ENCODE measurements at places on chromosomes 1 and 21. TPM values are rescaled to one million over a fixed set of nuclear protein-coding genes. Genes with fewer than 3 reads are reported as not detected.

RASSF5 gene
- 2.2 TPM for total RNA-seq

KCNJ9 gene
- not detected for total RNA-seq

OR2L5 gene
- total RNA-seq = not detected

GRCh38 chr21:44350773-44351481 is 2.5 kb upstream of the TRPM2 start:
- no peak overlapping the region for H3K4me3 ChIP-seq
- no peaks in the 10 kb centered on the region for H3K36me3 ChIP-seq
- peaks cover 69% of the 10 kb centered on the region for H3K27me3 ChIP-seq

DNA sequence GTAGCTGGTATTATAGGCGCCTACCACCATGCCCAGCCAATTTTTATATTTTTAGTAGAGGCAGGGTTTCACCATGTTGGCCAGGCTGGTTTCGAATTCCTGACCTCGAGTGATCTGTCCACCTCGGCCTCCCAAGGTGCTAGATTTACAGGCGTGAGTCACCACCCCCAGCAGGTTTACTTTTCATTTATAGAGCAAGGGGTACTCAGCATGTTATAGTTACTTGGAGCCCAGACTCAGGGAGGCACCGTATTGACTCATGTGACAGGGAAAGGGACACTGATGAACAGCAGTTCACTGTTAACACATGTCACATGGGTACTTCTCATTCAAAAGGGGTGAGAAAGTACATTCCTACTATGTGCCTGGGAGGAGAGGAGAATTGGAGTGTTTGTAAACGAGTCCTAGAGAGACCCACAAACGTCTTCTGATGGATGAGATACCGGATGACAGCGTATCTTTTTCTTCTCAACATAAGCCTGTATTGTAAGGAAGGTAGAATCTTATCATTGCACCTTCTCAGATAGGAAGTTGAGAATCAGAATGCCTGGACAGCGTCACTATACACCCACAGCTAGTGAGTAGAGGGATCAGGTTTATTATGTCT is 510.0 kb downstream of the USP25 start:
- no peak overlapping the region for H3K4me3 ChIP-seq
- H3K27me3 ChIP-seq = no peaks in the 10 kb centered on the region
- no peaks in the 10 kb centered on the region for H3K4me1 ChIP-seq
- no peak overlapping the region for H3K27ac ChIP-seq
- DNase-seq = no peak

- H3K4me1 ChIP-seq = no peaks in the 10 kb centered on the region
- H3K4me3 ChIP-seq = no peak overlapping the region
- H3K36me3 ChIP-seq = peaks cover 12% of the 10 kb centered on the region
- no peak overlapping the region for H3K27ac ChIP-seq
- no peak for DNase-seq
Observed at GRCh38 chr1:161070761-161071160, 1.1 kb upstream of the ARHGAP30 start.

- no peaks in the 10 kb centered on the region for H3K27me3 ChIP-seq
- DNase-seq = peak; percentile 47
- peaks cover 14% of the 10 kb centered on the region for H3K4me1 ChIP-seq
- H3K4me3 ChIP-seq = no peak overlapping the region
- H3K27ac ChIP-seq = peak overlapping the region; percentile 35
- H3K36me3 ChIP-seq = no peaks in the 10 kb centered on the region
Observed at GRCh38 chr21:25456672-25457071, 150.6 kb downstream of the MRPL39 start.

LCE2C gene
- not detected for total RNA-seq

- no peak for DNase-seq
- H3K36me3 ChIP-seq = no peaks in the 10 kb centered on the region
- H3K4me1 ChIP-seq = no peaks in the 10 kb centered on the region
Observed at GRCh38 chr1:234315091-234315541, 58.1 kb upstream of the COA6 start.

DNA sequence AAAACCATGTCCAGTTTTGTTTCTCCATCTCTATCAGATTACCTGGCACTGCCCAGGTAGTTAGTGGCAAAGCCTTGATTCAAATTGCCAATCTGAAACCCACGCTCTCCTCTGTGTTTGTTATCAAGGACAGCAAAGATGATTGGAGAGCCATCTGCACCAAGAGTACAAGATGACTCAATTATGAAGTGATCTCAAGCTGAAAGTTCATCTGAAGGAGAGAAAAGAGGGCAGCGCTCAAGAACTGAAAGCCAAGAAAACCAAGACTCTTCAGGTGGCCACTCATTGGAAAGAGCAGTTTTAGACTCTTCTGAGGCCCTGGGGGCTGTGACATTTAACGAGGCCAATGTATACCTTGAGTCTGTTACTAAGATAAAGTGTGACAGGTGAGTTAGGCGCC is 13.8 kb downstream of the RXRG start:
- no peak for DNase-seq
- H3K36me3 ChIP-seq = no peaks in the 10 kb centered on the region
- no peak overlapping the region for H3K4me3 ChIP-seq
- no peaks in the 10 kb centered on the region for H3K27me3 ChIP-seq
- H3K27ac ChIP-seq = no peak overlapping the region

TIE1 gene
- 13.8 TPM for total RNA-seq

- H3K27me3 ChIP-seq = no peaks in the 10 kb centered on the region
- H3K36me3 ChIP-seq = no peaks in the 10 kb centered on the region
- peaks cover 58% of the 10 kb centered on the region for H3K4me1 ChIP-seq
Observed at GRCh38 chr1:36251794-36252481, 27.7 kb downstream of the THRAP3 start.

DNA sequence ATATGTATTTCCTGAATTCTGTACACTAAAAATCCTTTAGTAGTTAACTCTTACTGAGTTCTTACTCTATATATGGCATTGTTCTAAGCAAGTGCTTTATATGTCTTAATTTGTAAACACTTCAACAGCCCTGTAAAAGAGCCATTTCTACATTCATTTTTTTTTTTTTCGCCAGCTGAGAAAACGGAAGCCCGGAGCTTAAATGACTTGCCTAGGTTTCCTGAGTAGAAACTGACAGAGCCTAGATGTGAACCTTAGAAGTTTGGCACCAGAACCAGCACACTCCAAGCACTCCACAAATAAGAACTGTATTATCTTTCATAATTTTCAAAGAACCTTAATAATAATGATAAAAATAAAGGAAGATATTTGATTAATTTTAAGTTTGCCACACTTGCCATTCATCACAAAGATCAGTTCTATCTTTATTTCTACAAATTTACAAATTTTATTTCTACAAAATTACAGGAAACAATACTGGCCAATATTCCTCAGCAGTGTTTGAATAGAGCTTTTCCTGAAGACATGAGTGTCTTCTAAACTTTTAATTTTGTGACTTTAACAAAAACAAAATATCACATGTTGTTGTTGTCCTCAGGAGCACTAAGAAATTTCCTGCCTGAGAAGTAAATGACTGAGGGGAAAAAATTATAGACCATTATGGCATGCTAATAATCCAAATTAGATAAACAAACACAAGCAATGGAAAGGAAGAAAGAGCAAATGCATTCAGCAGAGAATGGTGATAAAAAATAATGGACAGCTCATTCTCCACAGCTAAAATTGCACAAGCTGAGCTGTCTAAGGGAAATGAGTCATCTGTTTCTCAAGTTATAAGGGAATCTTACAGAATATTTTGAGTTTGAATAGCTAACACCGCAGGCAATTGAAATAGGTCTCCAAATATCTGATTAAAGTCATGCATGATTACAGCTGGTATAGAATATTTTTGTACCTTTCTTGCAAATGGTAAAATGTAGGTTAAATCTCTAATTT is 71.2 kb downstream of the DPYD start:
- H3K4me1 ChIP-seq = no peaks in the 10 kb centered on the region
- H3K27ac ChIP-seq = peak overlapping the region; percentile 43
- no peak for DNase-seq
- no peak overlapping the region for H3K4me3 ChIP-seq
- no peaks in the 10 kb centered on the region for H3K27me3 ChIP-seq

DNA sequence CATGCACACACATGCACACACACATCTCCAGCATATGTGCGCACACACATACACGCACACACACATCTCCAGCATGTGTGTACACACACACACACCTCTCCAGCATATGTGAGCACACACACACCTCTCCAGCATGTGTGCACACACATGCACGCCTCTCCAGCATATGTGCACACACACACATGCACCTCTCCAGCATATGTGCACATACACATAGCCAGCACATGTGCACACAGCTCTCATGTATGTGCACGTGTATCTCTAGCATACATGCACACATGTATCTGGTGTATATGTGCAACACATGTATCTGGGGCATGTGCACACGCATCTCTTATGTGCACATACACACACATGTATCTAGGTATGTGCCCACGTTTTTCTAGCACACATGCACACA is 57.9 kb downstream of the SLC19A1 start:
- no peak for DNase-seq
- no peaks in the 10 kb centered on the region for H3K27me3 ChIP-seq
- no peak overlapping the region for H3K4me3 ChIP-seq
- H3K36me3 ChIP-seq = peaks cover 13% of the 10 kb centered on the region
- H3K4me1 ChIP-seq = no peaks in the 10 kb centered on the region

TAGLN2 gene
- 239 TPM for total RNA-seq

GRCh38 chr1:1157426-1157913 is 16.2 kb upstream of the TTLL10 start:
- peak overlapping the region; percentile 58 for H3K4me3 ChIP-seq
- H3K27me3 ChIP-seq = no peaks in the 10 kb centered on the region

DNA sequence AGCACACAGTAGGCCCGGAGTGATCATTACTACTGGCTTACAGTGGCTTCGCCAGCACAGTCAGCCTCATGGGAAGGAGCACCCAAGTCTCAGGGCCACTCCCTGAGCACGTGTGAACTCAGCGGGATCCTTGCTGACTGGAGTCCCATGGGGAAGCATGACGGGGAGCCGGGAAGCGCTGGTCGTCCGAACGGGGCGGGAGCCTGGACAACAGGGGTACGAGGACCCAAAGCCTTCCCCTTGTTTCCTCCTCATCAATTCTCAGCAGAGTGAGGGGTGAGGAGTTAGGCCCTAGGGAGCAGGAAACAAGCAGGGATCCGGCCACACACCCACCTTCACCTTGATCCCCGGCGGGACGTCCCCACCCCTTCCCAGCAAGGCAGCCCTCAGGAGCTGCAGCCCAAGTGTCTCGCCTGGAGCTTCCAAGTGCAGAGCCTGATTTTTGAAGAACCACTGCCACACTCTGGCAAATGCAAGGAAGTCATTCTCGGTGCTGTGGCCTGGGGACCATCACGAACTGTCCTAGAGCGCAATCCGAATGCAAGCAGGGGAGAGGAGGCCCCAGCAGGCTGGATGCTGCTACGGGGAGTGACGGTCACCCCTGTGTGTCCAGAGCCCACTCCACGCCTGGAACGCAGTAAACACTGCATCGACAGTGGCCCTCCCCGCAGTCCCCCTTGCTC is 35.5 kb downstream of the TOMM20 start:
- peak overlapping the region; percentile 13 for H3K27ac ChIP-seq
- peak; percentile 40 for DNase-seq
- H3K4me1 ChIP-seq = peaks cover 12% of the 10 kb centered on the region
- H3K36me3 ChIP-seq = no peaks in the 10 kb centered on the region

GRCh38 chr1:22330760-22331119 is 120.9 kb upstream of the ZBTB40 start:
- H3K27me3 ChIP-seq = peaks cover 13% of the 10 kb centered on the region
- H3K36me3 ChIP-seq = no peaks in the 10 kb centered on the region
- H3K27ac ChIP-seq = no peak overlapping the region
- H3K4me3 ChIP-seq = no peak overlapping the region

DNA sequence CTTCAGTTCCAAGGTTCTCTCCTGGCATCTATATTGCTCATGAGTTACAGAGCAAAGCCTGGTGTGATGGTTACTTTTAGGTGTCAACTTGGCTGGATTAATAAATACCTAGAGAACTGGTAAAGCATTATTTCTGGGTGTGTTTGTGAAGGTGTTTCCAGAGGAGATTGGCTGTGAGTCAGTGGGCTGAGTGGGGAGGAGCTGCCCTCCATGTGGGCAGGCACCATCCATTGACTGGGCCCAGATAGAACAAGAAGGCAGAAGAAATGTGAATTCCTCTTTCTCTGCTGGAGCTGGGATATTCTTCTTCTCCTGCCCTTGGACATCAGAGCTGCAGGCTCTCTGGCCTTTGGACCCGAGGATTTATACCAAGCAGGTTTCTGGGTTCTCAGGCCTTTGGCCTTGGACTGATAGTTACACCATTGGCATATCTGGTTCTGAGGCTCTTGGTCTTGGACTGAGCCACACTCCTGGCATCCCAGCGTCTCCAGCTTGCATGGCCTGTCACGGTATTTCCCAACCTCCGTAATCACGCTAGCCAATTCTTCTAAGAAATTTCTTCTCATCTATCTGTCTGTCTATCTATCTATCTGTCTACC is 44.5 kb downstream of the B3GALT5 start:
- no peak overlapping the region for H3K4me3 ChIP-seq
- H3K27ac ChIP-seq = no peak overlapping the region

NPHP4 gene
- 14.6 TPM for total RNA-seq

- peaks cover under 1% of the 10 kb centered on the region for H3K4me1 ChIP-seq
- DNase-seq = no peak
- H3K27me3 ChIP-seq = no peaks in the 10 kb centered on the region
- H3K36me3 ChIP-seq = peaks cover 5% of the 10 kb centered on the region
- H3K4me3 ChIP-seq = no peak overlapping the region
- no peak overlapping the region for H3K27ac ChIP-seq
Observed at GRCh38 chr1:2360588-2361364, 30.6 kb downstream of the MORN1 start.

GRCh38 chr1:189530162-189530561 is 947.5 kb downstream of the BRINP3 start:
- H3K27ac ChIP-seq = no peak overlapping the region
- no peaks in the 10 kb centered on the region for H3K27me3 ChIP-seq
- H3K36me3 ChIP-seq = no peaks in the 10 kb centered on the region
- no peak for DNase-seq
- H3K4me1 ChIP-seq = no peaks in the 10 kb centered on the region
- H3K4me3 ChIP-seq = no peak overlapping the region

DNA sequence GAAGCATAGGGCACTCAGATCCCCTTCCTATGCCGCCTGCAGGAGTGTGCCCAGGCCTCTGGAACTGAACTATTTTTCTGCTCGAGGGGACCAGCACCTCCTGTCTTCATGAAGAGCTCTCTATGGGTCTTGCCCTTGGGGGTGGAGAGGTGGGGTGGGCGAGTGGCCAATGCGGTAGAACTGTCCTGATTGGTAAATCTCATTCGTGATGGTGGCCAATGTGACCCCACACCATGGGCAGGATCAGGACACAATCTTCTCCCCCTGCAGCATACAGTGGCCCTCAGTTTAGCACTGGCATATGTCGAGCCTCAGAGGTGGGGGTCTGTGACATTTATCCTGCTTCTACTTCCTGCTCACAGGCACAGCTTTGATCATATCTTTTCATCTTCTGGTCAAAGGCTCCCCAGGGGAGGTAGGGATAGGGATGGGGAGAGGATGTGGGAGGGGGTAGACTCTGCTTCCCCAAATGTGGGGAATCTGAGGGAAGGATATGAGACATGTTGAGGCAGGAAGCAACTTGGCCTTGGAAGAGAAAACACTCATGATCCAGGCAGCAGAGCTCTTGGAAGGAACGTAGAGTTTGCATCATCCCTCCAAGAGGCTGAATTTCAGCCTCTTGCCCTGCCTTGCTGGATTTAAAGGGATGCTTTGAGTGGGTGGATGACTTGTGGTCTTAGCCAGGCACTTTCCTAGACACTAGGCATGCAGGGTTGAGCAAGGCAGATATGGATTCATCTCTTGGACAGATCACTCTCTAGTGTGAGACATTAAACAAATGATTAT is 81.8 kb downstream of the LAMC2 start:
- H3K27ac ChIP-seq = no peak overlapping the region
- no peaks in the 10 kb centered on the region for H3K36me3 ChIP-seq
- H3K4me3 ChIP-seq = no peak overlapping the region

- H3K27ac ChIP-seq = peak overlapping the region; percentile 76
- no peaks in the 10 kb centered on the region for H3K36me3 ChIP-seq
- H3K27me3 ChIP-seq = no peaks in the 10 kb centered on the region
- no peak overlapping the region for H3K4me3 ChIP-seq
- H3K4me1 ChIP-seq = peaks cover 39% of the 10 kb centered on the region
- no peak for DNase-seq
Observed at GRCh38 chr1:223700388-223700918, 11.9 kb upstream of the CAPN2 start.
